ENCODE measurements at places on chromosomes 3 and 15.

GRCh38 chr3:48518638-48519276 lies 14.8 kb upstream of the SHISA5 start:
- no peak for DNase-seq

DNA sequence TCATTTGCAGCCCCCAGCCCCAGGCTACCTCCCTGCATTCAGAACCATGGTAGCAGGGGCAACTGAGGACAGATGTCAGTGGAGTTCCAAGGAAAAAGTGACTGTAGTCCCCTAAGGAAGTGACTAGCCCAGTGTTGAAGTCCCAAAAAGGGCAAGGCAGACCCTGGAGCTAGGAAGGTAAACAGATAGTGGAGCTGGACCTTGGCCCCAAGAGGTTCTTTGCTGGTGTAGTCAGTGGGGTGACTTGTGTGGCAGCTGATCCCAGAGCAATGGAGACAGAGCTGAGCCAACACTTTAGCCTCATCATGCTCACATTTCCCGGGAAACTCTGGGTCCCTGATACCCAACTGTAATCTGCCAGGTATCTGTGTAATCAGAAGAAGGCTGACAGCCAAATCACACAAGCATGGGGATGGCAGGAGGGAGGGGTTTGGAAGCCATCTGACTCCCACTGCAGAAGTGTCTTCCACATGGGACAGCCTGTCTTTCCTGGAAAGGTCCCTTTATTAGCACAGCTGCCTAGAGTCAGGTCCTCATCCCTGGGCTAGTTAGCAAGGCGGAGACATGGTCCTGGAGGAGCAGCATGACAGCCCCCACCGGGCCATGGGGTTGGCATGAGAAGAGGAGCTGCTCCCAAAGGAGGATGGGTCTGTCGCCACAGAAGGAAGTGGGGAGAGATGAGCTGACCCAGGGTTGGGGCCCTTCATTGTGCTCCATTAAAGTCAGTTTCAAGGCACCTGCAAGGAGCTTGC lies 39.8 kb downstream of the PXYLP1 start:
- no peak for DNase-seq

- no peak for DNase-seq
Measured at GRCh38 chr3:113423699-113424098, 17.6 kb downstream of the CFAP44 start.

- DNase-seq: no peak
Measured at GRCh38 chr15:65981837-65982626, 112.7 kb downstream of the RAB11A start.

- DNase-seq: no peak
Measured at GRCh38 chr3:38730281-38730680, 80.8 kb upstream of the SCN5A start.
